Thyroid gland (tissue), 4 donors: ENCODE measurements at places on chromosomes 4 and X. TPM values are rescaled to one million over a fixed set of nuclear protein-coding genes. Genes with fewer than 3 reads are reported as not detected.

SPANXC gene
- total RNA-seq: not detected

DNA sequence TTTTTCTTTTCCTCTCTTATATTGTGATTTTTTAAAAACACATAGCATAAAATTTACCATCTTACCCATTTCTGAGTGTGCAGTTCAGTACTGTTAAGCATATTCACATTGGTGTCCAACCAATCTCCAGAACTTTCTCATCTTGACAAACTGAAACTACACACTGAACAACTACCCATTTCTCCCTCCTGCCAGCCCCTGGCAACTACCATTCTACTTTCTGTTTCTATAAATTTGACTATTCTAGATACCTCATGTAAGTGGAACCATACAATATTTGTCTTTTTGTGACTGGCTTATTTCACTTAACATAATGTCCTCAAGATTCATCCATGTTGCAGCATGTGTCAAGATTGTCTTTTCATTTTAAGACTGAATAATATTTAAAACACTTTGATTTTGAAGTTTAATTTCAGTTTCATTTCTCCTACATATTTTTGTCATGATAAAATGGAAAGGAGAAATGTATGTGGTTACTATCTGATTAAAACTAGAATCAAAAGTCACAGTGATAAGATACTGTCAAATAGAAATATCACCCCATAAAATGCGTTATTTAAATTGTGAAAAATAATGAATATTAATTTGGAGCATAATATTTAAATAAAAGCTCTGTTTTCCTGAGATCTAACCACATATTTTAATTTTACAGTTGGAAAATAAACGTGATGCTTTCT lies 122.8 kb downstream of the DIPK2B start:
- no peak for DNase-seq
- no peaks in the 10 kb centered on the region for H3K4me1 ChIP-seq
- no peaks in the 10 kb centered on the region for H3K27me3 ChIP-seq
- H3K27ac ChIP-seq: no peak overlapping the region

VEGFC gene
- 34.4 TPM for total RNA-seq

DNA sequence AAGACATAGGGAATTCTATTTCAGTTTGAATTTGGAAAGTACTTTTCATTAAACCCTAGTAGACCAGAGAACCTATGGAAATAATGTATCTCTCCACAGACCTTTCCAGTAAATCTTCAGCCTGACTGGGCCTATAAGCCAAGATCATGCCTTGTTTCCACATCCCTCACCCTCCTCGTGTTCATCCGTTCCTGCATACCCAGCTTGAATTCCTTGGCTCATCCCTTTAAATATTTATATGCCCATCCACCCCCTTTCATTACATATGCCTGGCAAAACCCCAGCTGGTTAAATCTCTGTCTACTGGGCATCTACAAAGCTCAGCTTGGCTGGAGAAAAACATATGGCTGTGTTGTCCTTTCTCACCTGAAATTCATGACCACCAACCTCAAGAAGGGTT lies 32.4 kb downstream of the SLC2A9 start:
- no peaks in the 10 kb centered on the region for H3K36me3 ChIP-seq
- no peak for DNase-seq
- peaks cover 10% of the 10 kb centered on the region for H3K4me1 ChIP-seq
- H3K4me3 ChIP-seq: no peak overlapping the region

TSPAN6 gene
- 36.4 TPM for total RNA-seq

DNA sequence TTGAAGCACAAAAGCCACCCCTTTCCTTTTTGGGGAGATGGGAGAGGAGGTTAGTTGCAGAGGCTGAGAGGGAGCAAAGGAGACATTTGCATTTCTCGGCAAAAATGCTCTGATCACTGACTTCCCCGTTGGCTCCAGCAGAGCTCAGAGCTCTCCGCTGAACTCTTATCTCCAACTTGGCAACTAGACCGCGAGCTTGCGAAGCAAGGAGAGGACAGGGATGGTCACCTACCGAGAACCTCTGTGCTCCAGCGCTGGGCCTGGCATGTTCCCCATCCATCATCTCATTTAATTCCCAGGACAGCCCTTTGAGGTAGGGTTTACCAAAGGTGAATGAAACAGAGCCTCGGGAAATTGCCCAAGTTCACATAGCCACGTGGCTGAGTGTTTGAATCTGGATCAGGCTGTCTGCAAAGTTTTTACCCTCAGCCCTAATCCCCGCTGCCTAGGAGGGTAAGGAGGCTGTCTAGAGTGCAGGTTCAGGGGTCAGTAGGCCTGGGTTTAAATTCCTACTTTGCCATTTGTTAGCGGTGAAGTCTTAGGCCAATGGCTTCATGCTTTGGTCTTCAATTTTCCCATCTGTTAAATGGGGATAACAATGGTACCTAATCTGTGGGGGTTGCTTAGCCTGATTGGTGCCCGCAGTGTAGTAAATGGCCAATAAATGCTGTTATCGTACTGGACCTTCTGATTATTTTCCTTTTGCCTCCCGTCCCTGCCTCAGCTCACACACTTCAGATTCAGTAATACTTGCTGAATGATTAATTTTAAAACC lies 3.8 kb upstream of the CITED1 start:
- peaks cover 29% of the 10 kb centered on the region for H3K4me1 ChIP-seq
- H3K27ac ChIP-seq: no peak overlapping the region
- H3K27me3 ChIP-seq: peaks cover 4% of the 10 kb centered on the region
- no peaks in the 10 kb centered on the region for H3K36me3 ChIP-seq
